Esophagus muscularis mucosa (tissue), 4 donors: ENCODE measurements at places on chromosomes 12 and 14. TPM values are rescaled to one million over a fixed set of nuclear protein-coding genes. Genes with fewer than 3 reads are reported as not detected.

The TAS2R42 gene
- not detected for total RNA-seq

The ERP27 gene
- total RNA-seq = 0.33 TPM

DNA sequence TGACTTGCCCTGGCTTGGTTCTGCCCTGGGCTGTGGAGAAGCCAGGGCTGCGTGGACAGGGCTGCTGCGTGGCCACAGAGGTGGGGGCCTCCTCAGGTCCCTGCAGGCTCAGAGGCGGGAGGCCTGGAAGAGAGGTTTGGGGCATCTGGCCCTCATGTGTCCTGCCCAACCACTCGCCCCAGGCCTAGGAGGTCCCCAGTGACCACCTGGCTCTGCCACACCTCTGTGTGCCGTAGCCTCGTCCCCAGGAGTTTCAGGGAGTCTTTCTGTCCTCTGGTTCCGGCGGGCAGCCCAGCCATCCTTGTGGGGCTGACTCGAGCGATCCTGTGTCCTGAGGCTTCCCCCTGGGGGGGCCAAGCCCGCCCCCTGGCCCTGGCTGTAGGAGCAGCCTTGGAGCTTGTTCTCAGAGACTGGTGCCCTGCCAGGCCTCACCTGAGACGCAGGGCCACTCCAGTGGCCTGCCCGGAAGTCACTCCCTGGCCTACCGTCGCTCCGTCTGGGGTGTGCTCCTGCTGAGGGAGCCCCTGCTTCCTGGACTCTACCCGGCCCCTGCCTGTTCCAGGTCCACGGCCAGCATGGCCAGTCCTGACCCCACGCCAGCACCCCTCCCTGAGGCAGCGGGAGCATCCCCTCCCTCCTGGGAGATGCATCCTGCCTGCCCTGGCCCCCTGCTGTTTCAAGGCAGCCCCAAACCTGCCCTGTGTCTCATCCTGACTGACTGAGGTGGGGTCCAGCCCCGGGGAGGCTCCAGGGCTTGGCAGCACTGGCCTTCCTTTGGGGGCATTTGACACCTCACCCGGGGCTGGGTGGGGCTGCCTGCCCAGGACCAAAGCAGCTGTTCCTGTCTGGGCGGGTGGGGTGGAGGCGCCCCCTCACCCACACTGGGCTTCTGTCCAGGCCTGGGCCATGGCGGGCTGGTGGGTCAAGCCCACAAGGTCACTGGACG lies 13.9 kb downstream of the ASPG start:
- DNase-seq = no peak

DNA sequence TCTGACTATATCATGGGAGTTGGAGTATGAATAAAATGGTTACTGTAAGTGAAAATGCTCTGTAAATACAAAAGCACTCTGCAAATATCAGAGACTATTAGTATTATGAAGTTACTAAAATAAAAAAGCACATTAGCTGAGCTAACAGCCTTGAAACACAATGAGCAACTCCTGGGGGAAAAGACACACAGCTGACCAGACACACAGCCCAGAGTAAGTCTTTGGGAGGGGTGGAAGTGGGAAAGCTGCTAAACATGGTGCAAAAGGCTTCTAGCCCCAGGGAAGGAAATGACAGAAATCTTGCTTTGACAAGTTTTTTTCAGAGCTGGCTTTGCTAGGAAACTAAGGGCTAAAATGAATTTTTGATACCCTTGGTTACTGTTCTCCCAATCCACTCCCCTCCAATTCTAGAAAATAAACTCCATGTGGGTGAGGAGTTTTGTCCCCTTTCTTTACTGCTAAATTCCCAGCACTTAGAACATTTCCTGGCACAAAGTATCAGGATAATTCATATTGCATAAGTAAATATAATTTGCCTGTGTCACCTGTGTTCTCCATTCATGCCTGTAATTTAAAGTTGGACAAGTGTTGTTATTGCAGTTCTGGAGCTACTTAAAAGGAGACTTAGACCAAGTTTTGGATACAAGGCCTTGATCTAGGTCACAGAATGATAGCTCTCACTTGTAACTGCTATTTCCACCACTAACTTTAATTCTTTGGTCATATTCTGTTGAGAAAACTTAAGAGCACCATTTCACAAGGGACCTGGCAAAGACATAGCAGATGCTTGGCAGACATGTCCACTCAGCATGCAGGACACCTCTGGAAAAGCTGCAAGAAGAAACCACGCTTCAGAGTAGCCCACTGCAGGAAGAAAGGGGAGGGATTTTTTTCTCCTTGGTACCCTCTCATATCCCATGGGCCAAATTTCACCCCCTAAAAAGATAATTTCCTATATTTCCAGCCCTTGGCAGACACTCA lies 19.0 kb upstream of the RAB3IP start:
- no peak for DNase-seq

- no peak for DNase-seq
Observed at GRCh38 chr12:124852911-124853427, 10.7 kb downstream of the SCARB1 start.
